Urothelium cell line (cell line): ENCODE measurements at places on chromosomes 7 and 10.

DNA sequence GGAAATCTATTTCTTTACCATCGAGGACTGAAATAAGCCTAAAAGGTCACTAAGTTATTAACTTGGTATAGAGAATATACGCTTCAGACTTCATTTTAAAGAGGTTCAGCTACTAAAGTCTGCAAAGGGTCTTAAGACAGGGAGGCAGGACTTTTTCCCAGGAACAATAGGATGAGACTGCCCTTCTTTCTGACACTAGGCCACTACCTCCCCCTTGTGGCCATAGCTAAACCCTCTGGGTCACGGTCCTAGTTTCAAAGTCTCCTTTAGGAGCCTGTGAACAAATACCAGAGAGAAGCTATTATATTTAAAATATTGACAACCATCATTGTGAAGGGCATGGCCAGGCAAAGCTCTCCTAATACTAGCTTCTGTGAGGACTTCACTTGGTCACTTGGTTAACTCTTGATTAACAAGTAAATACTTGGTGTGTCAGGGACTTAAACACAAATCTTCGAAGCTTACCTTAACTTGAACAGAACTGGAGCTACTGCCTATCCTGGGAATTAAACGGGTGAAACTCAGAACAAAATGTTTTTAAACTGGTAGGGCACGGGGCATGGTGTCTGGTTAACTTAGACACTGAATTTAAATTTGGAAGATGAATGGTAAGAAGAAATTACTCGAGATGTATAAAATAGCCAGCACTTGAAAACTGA lies 75.6 kb downstream of the CCDC6 start:
- DNase-seq = peak; percentile 66

GRCh38 chr7:114242992-114243507 lies 171.6 kb upstream of the FOXP2 start:
- peak; percentile 4 for DNase-seq

DNA sequence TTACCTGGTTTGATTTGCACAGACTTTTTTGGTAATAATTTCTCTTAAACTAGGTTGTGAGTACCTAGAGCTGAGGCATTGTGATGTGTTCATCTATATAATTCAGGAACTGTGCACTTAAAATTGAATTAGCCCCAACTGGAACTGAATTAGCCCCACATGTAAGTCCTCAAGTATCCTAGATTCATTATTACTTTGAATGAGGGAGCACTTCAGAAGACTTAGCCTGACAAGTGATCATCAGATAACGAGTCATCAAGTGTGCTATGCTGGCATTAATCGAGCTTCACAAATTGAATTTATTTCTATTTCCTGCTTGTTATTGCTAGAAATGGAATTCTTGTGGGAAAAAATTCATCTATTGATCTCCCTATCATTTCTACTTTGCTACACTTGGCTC lies 323.4 kb upstream of the SEMA3D start:
- DNase-seq = no peak

DNA sequence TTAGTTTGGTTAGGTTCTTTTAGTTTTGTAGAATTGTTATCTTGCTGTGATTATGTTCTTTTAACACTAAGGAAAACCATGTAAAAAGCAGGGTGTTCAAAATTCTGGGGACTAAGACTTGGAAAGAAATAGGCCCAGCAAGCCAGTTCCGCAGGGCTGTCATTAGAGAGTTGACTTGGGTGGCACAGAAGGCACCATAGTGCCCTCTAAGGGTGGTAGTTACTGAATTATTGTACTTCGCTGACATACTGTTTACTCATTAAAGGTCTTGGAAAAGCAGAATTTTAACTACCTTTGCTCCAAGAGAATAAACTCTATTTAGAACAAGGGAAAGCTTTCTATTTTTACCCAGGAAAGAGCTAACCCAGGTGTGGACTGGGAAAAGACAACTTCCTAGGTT lies 86.5 kb downstream of the OTUD1 start:
- no peak for DNase-seq

GRCh38 chr10:112689327-112690072 lies 242.5 kb downstream of the VTI1A start:
- DNase-seq = peak; percentile 9

GRCh38 chr10:77524281-77524711 lies 113.3 kb downstream of the KCNMA1 start:
- DNase-seq = no peak

DNA sequence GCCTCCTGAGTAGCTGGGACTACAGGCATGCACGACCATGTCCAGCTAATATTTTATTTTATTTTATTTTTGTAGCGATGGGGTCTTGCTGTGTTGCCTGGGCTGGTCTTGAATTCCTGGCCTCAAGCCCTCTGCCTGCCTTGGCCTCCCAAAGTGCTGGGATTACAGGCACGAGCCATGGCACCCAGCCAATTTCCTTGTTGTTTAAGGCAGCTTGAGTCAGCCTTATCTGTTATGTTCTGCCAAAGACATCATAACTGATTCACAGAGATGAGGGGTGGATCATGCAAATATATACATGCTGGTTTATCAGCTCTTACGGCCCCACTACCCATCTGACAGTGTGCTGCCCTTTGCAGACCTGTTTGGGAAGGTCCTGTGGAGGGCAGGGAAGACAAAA lies 826.7 kb downstream of the TYW1 start:
- peak; percentile 25 for DNase-seq

GRCh38 chr7:81111781-81112540 lies 193.1 kb upstream of the SEMA3C start:
- peak; percentile 73 for DNase-seq

DNA sequence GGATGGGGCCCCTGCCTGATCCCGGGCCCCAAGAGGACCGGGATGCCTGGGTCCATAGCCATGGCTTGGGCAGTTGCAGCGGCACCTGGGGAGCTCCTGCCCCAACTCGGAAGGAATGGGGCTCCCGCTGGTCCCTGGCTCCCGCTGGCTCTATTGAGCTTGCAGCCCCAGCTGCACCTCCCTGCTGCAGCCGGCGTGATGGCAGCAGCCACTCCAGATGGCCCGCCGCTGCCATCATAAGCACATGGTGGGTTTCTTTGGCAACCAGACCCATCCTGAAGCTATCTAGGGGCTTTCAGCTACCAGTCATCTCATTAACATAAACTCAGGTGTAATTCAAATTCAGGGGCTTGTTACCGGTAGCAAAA lies 11.1 kb upstream of the DNMBP start:
- no peak for DNase-seq
